LNCaP clone FGC (cell line): ENCODE measurements at places on chromosomes 4 and X.

GRCh38 chr4:120722655-120723054, 199.9 kb downstream of the PRDM5 start:
- no peak for DNase-seq

DNA sequence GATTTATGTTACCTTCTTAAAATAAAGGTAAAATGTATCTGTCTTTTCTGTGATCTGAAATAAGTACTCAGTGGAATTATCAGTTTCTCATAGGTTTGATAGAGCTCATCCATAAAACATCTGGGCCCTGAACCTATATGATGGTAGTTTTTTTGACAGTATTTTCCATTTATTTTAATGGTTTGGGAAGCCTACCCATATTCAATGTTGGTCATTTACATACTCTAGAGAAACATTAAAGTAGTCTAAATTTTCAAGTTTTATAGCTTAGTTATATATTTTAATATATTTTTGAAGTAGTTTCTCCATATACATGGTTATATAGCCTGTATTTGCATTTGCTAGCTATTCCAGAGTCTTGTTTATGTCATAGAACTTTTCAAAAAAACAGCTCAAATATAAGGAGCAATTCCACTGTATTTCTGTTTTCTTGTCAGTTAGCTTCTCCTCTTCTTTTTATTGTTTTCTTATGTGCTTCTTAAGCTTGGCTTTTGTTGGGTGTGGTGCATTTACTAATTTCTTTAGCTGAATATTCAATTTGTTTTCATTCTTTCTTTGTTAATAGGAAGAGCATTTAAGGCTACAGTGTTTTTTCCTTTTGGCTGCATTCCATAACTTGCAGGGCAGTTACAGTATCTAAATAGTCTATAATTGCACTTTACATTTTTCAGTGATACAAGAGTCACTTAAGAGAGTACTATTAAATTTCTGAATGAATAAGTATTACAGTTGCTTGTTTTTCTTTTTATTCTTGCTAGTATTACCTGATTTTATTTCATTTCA, 181.4 kb downstream of the DKK2 start:
- no peak for DNase-seq

DNA sequence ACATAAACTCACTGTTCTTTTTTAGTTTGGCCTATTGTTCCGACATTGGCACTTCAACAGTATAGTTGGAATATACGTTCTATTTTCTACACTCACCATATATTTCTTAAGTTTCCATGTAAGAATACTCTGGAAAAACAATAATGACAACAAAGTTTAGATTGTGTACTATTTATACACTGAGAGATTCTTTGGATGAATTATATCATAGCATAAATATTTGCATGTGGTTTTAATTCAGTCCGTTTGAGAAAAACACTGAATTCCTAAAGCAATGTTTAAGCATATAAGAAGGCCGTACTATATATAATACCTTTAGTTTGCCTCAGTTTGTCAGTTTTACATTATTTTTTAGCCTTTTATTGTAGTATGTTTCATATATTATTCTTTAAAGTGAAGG, 82.4 kb downstream of the RAP1GDS1 start:
- DNase-seq: no peak

GRCh38 chr4:142473218-142473959, 372.7 kb downstream of the INPP4B start:
- DNase-seq: no peak

DNA sequence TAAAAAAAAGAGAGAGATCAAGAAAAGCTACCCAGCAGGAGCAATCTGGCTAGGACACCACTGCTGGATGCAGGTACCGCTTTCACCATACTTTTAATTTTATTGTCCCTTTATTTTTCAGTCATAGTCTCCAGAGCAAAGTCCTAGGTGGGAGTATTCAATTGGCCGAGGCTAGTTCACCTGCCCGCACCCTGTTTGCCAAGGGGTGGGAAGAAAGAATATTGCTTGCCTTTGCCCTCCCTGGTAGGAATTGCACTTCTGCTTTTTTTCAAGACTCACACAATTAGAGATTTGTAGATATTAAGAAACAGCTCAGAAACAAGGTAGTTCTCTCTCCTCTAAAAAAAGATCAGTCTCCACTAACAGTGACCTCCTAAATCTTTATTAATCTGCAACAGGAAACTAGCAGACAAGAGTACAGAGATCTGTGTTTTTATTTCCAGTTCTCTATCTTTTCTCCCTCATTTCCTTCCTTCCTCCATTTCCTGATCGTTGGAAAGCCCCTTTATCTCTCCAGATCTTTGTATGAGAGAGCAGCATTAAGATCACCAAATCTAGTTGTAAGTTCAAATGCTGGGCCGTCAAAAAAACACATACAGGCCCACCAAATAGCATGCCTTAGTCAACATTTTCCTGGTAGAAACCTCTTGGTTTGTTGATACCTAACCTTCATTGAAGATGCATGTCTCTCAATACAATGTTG, 9.4 kb upstream of the RPGR start:
- no peak for DNase-seq

- no peak for DNase-seq
Measured at GRCh38 chr4:153963216-153963615, 174.3 kb upstream of the SFRP2 start.

DNA sequence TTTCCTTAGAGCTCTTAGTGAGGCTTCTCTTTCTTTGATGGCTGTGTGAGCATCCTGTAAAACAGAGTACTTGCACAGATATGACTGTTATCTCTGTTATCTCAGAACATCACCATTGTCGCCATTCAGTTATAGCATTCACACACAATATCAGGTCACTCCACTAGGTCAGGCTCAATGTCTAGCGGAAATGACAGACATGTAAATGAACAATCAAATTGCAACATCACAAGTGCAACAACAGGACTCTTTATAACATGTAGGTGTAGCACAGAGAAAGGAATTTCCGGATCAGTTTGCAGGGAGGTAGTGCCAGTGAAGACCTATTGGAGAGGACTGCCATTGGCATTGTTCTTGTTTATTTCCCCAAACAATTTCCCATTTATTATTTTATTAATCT, 43.2 kb upstream of the IGSF1 start:
- DNase-seq: no peak
